ENCODE measurements at places on chromosomes 6 and 20. TPM values are rescaled to one million over a fixed set of nuclear protein-coding genes. Genes with fewer than 3 reads are reported as not detected.

DNA sequence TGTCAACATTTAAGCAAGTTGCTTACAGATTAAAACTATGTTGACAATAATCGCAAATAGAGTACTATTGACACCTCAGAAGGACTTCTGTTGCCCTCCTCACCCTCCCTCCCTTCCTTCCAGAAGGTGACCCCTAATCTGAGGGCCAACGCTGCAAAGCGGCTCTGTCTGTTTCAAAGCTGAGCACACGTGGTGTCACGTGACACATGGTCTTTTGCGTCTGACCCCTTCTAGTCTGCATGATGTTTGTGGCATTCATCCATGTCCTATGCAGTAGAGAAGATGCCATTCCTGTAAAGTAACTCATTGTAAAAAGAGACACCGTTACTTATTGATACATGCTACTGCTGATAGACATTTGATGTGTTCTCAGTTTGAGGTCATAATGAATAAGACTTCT, 182.3 kb downstream of the THBS2 start:
- DNase-seq: no peak

DNA sequence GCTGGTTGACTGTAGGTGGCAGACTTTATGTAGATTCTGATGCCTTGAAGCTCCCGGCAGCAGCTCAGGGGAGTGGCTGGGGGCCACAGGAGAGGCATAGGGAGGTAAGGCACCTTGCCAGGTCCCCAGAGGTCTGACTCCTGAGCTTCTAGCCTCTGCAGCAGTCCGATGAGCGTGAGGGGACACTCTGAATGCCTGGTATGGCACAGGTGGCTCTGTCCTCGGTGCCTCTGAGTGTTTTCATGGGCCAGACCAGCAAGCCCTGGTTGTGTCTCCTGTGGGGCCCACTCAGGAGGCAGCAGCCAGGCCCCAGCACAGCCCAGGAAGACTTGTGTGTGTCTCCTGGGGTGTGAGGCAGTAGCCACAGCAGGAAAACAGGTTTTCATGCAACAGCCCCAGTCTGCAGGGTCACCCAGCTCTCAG, 39.7 kb upstream of the IRF4 start:
- DNase-seq: no peak

DNA sequence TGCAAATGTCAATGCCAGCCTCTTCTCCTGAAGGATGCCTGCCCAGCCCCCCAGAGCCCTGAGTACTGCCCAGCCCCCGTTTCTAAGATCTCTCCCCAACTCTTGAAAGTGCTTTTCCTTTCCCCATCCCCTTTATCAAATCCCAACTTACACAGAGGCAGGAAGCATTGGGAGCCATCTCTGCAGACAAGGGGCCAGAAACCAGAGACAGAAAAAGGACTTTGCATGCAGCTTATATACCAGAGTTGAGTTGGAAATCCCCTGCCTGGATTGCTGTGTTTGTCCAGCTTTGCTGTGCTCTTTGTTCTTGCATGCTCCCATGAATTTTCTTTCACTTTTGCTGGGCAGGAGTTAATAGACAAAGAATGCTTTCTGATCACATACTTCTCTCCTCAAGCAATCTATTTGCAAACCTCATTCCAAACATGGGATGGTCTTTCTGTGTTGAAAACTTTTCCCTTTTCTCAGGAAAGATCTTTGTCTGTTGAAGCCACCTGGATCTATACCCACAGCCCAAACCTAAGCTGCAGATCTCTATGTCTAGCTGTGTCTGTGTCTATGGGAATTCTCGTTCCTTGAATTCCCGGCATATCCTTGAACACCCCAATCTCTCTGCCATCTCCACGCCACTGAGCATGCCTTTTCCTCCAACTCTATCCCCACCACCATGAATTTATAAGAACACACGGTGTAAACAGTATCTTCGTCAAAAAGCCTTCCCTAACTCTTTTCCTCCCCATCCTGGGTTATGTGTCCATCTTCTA, at the start of gene UBD:
UBD (minus strand) TSS at position 209 of the 764 bp plus-strand sequence; CDS start at position 178, 31 bp downstream.
- DNase-seq: no peak

DNA sequence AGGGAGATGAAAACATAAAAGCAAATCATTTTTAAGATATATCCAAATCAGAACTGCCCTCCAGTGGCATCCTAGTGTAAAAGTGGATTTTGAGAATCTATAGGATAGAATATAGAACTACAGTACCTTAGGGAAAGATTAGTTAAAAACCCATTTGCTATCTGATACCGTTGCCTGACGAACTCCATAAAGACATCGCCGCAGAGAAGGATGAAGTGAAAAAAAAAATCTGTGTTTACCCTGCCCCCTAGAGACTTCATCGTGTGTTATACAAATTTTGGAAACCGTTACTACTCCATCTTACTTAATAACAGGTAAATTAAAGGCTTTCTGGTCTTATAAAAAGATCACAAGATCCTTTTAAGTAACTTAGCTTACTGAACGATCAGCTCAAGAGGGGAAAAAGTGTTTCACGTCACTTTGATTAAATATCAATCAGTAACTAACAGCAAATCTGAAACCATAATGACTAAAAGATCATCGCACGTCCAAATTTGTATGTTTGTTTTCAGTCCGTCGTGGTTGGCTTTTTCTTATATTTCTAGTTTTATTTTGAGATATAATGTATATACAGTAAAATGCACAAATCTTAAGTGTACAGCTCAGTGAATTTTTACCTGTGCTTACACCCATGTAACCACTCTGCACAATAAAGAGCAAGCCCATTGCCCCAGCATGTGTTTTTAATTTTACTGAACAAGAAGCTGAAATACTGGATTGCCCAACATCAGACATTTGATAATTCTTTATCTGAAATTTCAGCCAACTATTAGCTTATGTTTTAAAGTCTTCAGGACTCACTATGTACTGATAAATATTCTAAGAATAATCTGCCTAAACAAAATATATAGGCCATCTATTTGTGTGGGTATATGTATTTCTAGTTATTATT, 881 bp upstream of the MCM3 start:
- no peak for DNase-seq

GRCh38 chr6:7401075-7401474, 11.5 kb downstream of the RIOK1 start:
- DNase-seq: no peak

DNA sequence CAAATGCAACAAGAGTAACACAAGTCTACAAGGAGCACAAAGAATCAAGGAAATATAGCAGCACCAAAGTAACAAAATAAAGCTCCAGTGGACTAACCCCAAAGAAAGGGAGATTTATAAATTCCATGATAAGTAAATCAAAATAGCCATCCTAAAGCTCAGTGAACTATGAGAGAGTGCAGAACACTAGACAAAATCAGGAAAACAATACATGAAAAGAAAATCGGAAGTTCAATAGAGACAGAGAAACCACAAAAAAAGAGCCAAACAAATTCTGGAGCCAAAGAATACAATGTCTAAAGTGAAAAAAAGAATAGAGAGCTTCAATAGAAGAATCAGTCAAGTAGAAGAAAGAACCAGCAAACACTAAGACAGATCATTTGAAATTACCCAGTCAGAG, 247.3 kb upstream of the TENT5A start:
- no peak for DNase-seq

- no peak for DNase-seq
Observed at GRCh38 chr20:4633780-4634179, 87.9 kb upstream of the PRND start.

DNA sequence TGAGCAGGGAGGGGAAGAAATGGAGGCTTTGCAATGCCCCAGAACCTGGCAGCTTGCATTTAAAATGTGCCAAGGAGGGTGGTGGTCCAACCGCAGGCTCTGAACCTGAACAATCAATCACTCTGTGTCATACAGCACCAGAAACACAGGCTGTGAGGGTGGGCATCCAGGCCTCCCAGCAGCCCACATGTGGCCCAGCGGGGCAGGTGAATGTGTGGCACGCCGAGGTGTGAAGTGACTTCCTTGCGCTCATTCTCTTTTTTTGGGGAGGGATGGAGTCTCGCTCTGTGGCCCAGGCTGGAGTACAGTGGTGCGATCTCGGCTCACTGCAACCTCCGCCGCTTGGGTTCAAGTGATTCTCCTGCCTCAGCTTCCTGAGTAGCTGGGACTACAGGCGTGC, 80.5 kb downstream of the GINS1 start:
- DNase-seq: no peak

DNA sequence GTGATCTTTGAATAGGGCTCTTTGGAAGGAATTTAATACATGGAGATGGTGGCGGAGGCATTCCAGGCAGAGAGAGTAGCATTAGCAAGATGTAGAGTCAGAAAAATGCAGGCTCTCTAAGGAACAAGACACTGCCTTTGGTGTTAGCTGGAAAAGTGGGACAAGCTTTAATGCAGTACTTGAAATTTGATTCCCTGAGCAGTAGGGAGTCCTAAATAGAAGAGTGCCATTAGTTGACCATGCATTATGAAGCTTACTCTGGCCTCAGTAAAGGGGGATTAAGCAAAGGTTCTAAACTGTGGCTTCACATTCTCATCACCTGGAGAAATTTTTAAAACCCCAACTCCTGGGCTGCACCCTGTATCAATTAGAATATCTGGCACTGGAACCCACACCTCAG, 494.8 kb upstream of the SOX4 start:
- no peak for DNase-seq

DNA sequence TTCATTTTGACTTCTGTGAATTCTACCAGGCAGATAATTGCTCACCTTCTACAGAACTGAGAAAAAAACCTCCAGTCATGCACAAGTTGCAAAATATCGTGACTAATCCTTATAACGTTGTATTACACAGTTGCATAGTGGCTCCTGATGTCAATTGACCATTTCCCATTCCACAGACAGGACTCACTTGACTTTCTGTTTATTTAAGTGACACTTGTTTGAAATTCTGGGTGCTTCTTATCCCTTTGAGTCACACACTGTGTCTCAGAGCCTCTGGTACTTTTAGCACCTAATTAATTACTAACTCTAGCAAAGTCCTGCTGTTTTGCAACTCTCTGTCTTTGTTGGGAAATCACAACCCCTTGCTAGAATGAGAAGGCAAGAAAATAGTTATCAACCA, 16.2 kb upstream of the RSPO3 start:
- DNase-seq: no peak

GRCh38 chr6:105320271-105320670, 82.6 kb downstream of the PREP start:
- DNase-seq: no peak

- no peak for DNase-seq
Observed at GRCh38 chr6:137697267-137697938, 169.7 kb upstream of the TNFAIP3 start.

- DNase-seq: no peak
Observed at GRCh38 chr20:43570496-43570895, 11.7 kb downstream of the SGK2 start.

DNA sequence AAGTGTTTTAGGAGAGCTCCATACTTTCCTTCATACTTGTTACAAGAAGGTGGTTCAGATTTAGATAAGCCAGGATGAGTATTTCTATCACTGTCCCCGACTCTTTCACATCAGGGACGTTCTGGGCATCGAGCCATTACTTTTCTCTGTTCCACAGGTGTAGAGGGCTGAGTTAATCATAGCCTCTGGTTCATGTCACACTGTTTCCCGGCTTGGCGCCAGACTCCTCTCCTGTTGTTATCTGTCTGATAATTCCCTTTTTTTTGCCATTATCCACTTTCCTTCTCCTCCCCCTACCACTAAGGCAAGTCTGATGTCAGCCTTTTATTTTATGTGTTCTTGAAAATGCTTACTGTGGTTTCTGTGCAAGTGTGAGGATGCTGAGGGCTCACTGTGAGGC, 593.4 kb downstream of the UTRN start:
- no peak for DNase-seq

GRCh38 chr6:7911345-7911725, 747 bp upstream of the TXNDC5 start:
- DNase-seq: no peak

- peak; percentile 94 for DNase-seq
Observed at GRCh38 chr20:58309591-58310290, at the start of gene RAB22A. Gene RAB22A, plus strand, starts transcription at chr20:58309715. Its CDS starts 262 bp downstream, at chr20:58309977.

The SIGLEC1 gene
- 12.3 TPM for total RNA-seq

The C4B gene
- total RNA-seq: 149 TPM

The NRSN1 gene
- total RNA-seq: not detected

The SLC35F1 gene
- total RNA-seq: 2.4 TPM

The KIF13A gene
- total RNA-seq: 59.8 TPM

The WFDC10B gene
- not detected for total RNA-seq

Data from right cardiac atrium (tissue), 5 donors.